ENCODE measurements at places on chromosomes 1 and 21.

GRCh38 chr1:207312604-207312920 is 8.9 kb upstream of the CD55 start:
- DNase-seq: no peak

GRCh38 chr1:229210844-229211243 is 60.1 kb upstream of the RAB4A start:
- DNase-seq: no peak

- DNase-seq: peak; percentile 71
Observed at GRCh38 chr1:150159550-150159949, 9.8 kb downstream of the PLEKHO1 start.

GRCh38 chr1:110673805-110674336 is 869 bp downstream of the KCNA3 start:
- no peak for DNase-seq

DNA sequence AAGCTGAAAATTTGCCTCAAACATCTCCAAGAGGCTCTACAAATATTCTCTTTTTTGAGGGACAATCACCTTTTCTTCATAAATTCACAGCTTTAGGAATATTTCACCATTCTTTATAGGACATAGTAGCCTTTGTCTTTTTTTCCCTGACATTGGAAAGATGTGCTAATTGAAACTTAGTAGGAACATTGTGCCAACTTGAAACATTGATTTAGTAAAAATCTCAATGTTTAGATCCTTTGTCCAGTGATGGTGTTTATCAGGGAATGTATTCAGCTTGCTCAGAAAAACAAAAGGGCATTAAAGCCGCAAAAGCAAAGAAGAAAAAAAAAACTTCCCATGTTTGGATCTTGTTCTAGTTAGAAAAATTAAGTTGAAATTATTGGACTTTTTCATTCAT is 52.1 kb downstream of the DPT start:
- no peak for DNase-seq

DNA sequence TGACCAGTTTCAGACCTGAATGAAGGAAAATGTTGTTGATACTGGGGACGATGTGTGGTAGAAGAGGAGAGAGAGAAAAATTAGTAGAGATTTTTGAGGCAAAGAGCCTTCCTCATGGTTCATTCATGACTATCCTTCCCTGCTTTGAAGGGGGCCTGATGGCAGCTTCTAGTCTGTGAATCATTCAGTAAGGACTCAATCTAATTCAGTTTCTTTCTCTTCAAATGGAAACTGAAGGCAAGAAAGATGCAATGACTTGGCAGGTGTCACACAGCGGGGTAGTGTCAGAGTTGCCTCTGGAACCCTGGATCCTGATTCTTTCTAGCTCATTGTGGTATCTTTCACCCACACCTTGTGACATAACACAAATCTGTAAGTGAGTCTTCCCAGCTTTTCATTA is 14.9 kb upstream of the CD5L start:
- no peak for DNase-seq

DNA sequence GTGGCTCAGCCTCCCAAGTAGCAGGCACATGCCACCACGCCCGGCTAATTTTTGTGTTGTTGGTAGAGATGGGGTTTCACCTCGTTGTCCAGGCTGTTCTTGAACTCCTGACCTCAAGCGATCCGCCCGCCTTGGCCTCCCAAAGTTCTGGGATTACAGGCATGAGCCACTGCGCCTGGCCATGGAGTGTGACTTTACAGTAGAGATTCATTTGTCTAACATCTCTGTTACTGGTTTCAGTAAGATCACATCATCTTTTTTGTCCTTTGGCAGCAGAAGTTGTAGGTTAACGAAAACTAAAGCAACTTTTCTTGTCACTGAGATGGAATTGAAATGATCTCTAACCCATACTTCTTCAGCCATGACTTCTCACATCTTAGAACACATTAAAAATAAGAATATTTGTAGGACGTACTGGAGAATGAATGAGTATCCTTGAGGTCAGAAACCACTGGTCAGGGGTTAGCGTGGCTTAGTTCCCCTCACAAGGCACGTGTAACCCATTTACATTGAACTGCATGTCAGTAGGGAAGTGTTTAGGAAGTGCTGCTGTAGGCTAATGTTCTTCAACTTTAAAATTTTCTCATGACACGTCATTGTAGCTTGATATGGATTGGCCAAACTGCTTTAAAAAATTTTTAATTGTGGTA is 75.9 kb downstream of the CAMTA1 start:
- DNase-seq: no peak

DNA sequence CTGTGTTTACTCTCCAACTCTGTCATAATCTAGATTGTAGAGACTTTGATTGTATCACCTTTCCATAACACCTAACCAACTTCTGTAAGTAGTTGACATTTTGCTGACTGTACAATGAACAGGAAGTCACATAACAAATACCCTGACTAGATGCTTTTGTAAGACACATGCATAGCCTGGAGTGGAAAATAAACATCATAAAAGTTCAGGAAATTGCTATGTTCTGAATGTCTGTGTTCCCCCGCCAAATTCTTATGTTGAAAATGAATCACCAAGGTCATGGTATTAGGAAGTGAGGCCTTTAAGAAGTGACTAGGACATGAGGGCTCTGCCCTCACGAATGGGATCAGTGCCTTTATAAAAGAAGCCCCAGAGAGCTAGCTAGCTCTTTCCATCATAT is 40.4 kb upstream of the ZSWIM5 start:
- DNase-seq: no peak

DNA sequence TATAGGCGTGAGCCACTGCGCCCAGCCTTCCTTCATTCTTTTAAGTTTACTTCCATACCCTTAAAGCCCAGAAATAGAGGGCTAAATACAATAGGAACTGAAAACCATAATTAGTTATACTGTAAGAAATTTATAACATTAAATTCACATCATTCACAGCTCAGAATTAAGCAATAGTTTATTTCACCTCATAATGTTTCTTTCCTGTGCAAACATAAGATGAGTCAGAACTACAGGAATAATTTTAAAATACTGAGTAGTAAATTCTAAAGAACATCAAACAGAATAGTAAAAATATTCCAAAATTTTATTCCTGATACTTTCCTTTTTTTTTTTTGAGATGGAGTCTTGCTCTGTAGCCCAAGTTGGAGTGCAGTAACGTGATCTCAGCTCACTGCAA is 24.1 kb downstream of the POGZ start:
- DNase-seq: no peak

DNA sequence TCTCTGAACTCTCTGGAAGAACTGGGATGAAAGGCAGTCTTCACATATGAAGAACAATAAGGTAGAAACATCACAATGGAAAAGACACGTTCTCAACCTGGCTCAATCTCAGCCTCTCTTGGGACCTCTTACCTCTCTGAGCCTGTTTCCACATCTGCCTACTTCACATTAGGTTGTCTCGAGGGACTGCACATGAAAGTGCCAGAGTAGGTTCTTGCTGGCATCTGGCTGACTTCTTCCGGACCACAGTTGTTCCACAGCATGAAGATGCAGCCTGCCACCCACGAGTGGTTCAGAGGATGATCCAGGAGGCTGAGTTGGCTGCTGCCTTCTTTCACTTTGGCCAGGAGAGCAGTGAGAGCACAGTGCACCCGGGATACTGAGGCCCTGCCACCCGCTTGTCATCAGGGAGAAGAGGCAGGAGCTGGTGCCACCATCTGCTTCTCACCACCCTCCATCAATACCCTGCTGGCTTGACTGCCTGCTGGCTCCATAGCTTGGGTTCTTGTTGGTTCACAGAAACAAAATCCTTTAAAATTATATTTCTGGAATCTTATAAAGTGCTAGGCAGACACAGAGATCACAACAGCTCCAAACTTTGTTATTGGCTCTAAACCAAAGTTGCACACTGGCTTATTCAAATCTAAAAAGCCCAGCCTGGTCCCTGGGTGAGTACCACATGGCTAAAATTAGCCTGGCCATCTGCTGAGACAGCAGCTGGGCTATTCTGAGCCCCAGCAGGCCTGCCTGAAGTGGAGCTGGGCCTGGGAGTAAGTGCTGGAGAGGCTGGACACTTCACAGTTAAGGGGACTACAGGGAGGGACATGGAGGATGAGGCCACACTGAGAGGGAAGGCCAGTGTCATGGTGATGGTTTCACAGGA is 46.9 kb upstream of the LIN9 start:
- DNase-seq: no peak

DNA sequence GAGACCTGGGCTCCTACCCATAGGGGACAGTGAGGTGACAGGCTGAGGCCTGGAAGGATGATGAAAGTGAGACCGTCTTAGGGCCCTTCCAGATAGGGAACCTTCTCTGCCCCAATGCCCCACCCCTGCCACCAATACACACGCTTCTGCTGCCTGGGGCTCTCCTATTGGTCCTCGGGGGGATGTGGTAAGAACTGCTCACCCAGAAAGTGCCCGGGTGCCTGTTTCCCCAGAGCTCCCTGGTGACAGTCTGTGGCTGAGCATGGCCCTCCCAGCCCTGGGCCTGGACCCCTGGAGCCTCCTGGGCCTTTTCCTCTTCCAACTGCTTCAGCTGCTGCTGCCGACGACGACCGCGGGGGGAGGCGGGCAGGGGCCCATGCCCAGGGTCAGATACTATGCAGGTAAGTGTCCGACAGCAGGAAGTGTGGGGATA is 948 bp downstream of the SEMA4A start:
- DNase-seq: peak; percentile 92

- DNase-seq: no peak
Observed at GRCh38 chr1:22930240-22930912, 42.3 kb downstream of the LACTBL1 start.

DNA sequence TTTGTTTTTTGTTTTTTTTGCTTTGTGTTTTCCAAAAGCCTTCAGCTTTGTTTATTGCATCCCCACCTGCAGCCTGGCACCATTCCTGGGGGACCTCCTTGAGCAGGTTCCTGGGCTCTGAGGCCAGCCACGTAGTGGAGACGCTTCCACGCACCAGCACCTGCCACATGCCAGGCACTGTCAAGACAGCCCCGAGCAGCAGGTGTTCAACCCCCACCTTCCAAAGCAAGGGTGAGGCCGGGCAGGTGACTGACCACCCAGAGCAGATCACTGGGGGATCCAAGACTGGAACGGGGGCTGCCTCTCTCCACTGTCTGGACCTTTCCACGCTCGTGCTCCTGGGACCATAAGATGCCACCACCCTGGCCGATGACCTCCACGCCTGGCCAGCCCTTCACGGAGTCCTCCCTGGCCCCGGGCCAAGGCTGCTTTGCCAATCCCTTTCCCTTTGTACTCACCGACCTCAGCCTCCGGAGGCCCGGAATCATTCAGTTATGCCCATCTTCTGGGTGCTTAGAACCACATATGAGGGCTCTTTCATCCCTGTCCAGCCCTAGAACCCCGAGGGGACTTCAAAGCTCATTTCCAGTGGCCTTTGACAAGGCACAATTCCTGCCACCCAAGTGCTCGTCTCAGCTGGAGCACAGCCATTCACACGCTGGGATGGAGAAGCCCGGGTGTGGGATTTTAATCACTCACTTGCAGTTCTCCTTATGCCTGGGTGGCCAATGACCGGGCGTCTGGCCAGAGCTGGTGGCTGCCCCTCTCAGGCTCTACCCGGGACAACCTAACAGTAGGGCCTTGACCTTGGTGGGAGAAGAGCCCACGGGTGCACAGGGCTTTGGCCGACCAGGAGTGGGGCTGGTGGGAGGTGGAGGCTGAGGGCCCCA is 330.8 kb downstream of the NPHP4 start:
- peak; percentile 9 for DNase-seq

DNA sequence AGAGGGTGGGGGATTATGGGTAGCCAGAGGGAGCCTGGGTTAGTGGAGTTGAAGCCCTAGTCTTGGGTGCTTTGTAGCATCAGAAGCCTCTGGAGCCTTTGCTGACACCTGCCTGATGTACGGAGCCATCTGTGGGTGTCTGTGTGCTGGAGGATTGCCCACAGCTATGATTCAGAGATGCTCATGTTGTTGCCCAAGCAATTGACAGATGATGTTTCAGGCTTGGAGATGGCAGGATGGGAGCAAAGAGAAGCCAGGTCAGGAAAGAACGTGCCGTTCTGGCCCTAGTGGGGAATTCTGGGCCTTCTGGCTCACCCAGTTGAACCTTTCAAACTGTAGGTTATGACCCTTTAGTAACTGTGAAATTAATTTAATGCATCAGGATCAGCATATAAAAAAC is 27.6 kb downstream of the COQ8A start:
- no peak for DNase-seq

DNA sequence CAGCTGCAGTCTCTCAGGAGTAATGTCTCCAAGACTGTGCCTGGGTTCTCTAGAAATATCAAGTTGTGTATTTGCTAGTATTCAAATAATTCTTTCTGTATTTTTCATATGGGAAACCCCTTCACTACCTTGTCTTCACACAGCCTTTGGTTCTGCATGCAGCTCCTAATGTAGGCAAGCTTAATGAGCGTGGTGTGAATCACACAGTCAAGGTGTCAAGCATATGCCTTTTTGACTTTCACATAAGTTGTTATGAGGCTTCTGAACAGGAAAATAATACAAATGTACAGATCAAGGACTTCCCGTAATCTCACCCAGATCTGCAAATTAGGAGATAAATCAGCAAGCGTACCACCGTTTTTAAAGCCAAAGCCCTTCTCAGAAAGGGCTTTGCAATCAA is at the start of gene FCRL3:
Gene FCRL3, minus strand, starts transcription at position 38 of the 400 bp plus-strand sequence. CDS start 280 bp downstream, outside the sequence.
- no peak for DNase-seq

GRCh38 chr1:88983791-88984559 is 8.5 kb downstream of the KYAT3 start:
- DNase-seq: no peak

DNA sequence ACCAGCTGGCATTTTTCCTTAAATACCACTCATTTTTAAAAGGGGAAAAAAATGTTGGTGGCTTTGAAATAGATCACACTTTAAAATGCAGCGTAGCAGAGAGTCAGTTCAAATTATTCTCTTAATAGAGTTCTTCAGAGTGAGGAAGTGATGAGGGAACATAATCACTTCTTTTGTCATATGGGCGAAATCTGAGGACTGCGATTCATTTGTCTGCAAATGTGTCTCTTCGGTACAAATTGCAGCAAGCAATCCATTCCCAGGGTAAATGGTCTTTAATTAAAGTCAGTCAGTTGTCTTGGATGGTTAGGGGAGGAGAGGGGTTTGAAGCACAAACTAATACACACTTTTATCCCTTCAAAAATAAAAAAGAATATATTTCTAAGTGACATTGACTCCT is 86.0 kb upstream of the SELENON start:
- no peak for DNase-seq

DNA sequence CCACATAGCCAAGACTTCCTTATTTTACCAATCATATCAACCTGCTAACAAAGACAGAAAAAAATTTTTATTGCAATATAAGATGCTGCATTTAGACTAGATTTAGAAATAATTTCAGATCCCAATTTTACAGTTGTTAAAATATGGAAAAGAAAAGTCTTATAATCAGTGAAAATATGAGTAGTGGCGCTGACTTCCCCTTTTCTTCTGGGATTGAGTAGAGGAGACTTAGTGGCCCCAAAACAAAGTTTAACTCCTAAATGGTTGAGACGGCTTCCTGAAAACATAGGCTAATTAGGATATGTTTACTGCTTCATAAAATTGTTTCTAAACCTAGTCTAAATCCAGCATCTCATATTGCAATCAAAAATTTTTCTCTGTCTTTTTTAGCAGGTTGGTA is 68.4 kb downstream of the RAB3GAP2 start:
- no peak for DNase-seq

- no peak for DNase-seq
Observed at GRCh38 chr1:156511644-156512043, 11.1 kb upstream of the MEF2D start.

DNA sequence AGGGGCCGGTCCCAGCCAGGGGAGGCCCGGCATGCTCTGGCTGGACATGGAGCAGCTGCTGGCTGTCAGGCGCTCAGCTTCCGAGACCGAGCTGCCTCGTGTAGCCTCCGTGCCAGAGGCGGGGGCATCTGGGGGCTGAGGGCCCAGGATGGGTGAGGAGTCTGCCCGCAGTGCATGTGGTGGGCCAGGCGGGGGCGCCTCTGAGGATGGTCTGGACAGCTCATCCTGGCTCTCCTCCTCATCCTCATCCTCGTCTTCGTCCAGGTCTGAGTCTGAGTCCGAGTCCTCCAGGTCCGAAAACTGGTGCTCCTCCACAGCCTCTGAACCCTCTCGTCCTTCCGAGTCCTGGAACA is 28.9 kb upstream of the EDN2 start:
- no peak for DNase-seq

All from cardiac septum (tissue), 1 donor.